ENCODE measurements at places on chromosomes 5 and 9.

- DNase-seq = no peak
Observed at GRCh38 chr9:71446106-71446472, 322.2 kb downstream of the CEMIP2 start.

DNA sequence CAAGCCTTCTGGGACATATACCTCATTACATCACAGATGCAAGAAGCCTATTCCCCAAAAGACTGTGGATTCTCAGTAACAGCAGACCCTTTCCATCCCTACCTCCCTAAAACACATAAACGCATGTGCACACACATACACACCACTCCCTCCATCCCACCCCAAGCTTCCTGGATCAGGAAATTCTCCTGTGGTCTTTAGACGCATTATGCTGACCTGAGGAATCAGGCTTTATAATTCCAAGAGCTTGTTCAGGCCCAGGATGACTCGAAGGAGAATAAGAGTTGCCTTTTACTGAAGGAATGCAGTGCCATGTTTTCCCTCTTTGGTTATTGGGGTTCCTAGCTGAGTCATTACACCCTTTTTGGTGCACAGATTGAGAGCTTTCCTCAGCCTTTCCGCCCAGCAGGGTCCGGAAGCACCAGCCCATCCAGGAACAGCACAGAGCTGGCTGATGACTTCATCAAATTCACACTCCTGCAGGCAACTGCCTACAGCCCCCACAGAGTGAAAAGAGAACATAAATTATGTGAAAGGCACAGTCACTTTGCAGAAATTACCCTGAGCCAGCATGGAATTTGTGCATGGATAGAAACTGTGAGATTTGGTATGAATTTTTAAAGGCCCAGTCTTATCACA lies 385.0 kb upstream of the TRPC7 start:
- no peak for DNase-seq

DNA sequence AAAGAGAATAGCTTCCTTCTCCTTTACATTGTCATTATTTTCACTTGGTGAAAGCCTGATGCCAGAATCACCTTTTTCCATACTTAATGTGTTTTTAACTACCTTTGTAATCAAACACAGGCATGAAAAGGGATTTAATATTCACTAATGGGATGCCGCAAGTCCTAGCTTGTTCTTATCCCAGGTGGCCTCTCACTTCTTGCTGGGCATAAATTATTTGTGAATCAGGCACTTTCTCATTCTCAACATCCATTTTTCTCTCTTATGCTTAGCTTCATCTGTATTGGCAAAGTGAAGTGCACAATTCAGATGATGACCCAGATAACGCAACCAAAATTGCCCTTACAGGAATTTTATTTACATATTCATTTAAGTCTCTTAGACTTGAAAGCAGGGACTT lies 10.9 kb downstream of the ACTL7B start:
- DNase-seq = no peak

DNA sequence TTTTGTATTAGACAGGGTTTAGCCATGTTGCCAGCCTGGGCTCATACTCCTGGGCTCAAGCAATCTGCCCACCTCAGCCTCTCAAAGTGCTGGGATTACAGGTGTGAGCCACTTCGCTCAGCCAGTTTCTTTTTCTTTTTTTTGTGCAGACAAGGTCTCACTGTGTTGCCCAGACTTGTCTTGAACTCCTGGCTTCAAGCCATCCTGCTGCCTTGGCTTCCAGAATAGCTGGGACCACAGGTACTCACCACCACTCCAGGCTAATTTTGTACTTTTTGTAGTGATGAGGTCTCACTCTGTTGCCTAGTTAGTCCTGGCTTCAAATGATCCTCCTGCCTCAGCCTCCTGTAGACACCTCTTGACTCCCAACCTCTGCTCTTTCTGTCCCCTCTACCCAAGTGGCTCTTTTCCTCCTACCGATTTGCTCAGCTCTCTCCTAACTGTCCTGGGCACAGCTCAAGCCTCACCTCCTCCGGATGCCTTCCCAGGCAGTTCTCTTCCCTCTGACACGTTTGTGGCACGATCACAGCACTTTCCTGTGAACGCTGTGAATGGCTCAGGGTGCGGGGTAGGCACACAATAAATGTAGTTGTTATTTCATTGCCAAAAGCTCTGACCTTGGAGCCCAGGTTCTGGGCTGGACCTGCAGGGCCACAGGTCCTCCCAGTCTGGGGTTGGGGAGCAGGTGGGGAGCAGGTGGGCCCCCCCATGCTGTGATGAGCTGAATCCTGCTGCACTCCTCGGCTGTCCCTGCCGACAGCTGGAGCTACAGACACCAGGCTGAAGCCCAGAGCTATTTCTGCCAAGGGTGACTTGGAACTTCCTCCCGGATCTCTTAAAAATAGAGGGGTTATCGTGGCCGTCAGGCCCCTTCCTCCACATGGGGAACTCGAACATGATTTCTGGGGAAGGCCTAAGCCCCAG lies 23.9 kb downstream of the GFI1B start:
- no peak for DNase-seq

- DNase-seq = no peak
Observed at GRCh38 chr9:100448266-100448665, 21.3 kb downstream of the MSANTD3 start.

Measured in left lung (tissue), 14 donors.